ENCODE measurements at places on chromosomes 4 and X.

- DNase-seq, result no peak
Observed at GRCh38 chrX:41350976-41351569, 17.1 kb downstream of the DDX3X start.

DNA sequence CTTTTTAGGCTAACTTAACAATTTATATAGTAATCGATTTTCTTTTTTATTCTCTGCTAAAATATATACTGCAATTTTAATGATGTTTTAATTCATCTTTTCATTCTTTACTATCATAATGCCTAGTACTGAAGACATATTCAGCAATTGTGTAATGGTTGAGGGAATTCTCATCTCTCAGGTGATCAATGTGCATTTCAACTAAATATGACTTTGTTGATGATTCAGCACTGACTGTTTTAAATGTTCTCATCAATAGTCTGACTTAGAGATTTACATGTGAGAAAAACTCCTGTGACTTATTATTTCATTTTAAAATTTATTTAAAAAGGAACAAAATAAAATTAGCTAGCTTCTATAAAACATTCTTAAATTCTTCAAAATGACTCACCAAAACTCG lies 1450.3 kb downstream of the STIM2 start:
- DNase-seq, result no peak

- no peak for DNase-seq
Observed at GRCh38 chr4:89929425-89930159, 34.9 kb downstream of the MMRN1 start.

DNA sequence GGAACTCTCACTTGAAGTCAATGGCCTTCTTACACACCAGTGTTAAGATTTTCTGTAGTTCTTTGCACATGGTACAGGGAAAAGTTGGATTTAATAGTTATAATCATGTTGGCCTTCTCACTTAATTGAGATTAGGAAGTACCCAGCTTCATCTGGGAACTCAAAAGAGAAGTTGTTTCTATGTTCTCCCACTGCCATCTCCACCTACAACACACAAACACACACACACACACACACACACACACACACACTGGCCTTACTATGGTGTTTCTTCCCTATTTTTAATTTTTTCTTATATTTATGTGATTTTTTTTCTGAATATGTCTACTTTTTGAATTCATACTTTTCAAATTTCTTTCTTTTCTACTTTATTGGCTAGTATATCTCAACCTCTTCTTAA lies 10.0 kb upstream of the CHIC2 start:
- DNase-seq, result no peak

- DNase-seq, result no peak
Observed at GRCh38 chr4:123229286-123229685, 167.3 kb upstream of the SPRY1 start.

DNA sequence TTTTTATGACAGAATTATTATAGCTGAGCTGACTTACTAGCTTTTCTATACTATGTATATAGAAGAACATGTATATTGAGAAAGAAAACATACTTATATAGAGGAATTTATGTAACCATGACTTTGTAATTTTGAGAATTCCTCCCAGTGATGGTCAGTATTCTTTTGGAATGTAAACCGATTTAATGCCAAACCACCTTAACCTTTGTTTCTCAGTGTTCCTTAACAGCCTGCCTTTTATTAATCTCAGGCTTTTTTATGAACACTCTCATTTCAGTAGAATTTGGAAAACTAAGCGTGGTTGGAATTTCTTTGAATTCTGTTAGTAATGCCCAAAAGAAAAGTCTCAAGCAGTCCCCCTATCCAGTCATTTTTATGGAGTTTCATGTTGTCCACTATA lies 47.0 kb downstream of the MOSPD2 start:
- no peak for DNase-seq

GRCh38 chrX:50375481-50376267 lies 95.0 kb downstream of the DGKK start:
- DNase-seq, result no peak

GRCh38 chr4:150255610-150256224 lies 177.5 kb downstream of the DCLK2 start:
- DNase-seq, result no peak

DNA sequence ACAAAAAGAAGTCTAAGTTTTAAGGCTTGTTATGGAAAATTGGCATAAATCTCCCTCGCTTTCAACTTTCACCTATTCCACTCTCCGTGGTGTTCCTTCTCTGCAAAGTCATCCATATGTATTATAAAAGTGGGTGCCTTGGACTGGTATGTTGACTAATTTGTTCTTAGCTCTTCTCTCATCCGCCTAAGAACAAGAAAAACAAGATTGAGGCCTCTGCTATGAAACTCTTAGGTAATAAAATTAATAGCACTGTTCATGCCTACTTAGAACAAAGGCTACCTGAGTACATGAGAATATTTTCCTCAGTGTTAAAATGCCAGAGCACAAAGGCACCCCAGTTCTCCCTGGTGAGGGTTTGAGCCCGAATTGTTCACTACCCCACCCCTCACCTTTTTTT lies 1.3 kb downstream of the CNGA1 start:
- no peak for DNase-seq

DNA sequence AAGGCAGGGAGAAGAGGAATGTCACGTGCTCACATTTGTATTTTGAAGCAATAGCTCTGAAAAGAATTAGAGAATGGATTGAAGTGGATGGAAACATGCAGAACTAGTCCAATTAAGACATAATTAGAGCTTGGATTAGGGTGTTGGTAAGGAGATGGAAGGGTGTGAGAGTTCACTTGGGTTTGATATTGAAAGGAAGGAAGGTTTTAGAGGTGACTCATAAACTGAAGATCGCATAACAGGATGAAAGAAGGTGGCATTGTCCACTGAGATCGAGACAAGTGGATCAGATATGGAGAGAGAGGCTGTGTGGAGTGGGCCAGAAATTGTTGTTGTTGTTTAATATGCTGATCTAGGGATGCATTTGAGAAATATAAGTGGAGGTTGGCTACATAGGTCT lies 244.0 kb upstream of the SMIM31 start:
- DNase-seq, result no peak

- DNase-seq, result no peak
Observed at GRCh38 chr4:101039367-101039766, 308.0 kb downstream of the PPP3CA start.
